ENCODE measurements at places on chromosomes 4 and X.
A peak's percentile ranks its signal among the peaks of the same experiment; 100 is the strongest.

DNA sequence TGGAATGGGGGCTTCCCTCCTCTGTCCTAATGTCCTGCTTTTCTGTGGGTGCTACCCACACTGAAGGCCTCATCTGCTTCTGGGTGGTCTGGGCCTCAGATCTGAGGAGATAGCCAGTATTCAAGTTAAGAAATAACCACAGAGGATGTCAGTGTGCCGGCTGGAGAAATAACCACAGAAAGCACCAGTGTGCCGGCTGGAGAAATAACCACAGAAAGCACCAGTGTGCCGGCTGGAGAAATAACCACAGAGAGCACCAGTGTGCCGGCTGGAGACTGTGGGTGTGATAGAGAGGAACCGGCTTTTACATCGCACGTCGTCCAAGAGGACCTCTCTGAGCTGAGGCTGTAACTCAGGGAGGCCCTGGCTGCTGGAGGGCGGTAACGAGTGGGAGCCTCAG lies 65.7 kb upstream of the PSAPL1 start:
- no peak for DNase-seq

- no peak for DNase-seq
Observed at GRCh38 chr4:43332052-43332425, 439.5 kb downstream of the GRXCR1 start.

- peak; percentile 26 for DNase-seq
Observed at GRCh38 chrX:151177141-151178027, 1.0 kb downstream of the GPR50 start.

GRCh38 chrX:131792789-131793462 lies 230.2 kb upstream of the STK26 start:
- DNase-seq, result peak; percentile 59

- no peak for DNase-seq
Observed at GRCh38 chr4:167111622-167112021, 122.7 kb downstream of the SPOCK3 start.

DNA sequence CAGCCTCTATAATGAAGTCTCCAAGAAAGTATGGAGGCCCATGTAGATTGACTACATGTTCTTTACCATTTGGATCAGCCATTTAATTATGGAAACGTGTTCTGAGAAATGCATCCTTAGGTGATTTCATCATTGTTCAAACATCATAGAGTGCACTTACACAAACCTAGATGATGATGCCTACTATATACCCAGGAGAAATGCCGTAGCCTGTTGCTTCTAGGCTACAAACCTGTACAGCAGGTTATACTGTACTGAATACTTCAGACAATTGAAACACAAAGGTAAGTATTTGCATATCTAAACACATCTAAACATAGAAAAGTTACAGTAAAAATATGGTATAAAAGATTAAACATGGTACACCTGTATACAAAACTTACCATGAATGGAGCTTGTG lies 186.5 kb upstream of the FSTL5 start:
- no peak for DNase-seq

DNA sequence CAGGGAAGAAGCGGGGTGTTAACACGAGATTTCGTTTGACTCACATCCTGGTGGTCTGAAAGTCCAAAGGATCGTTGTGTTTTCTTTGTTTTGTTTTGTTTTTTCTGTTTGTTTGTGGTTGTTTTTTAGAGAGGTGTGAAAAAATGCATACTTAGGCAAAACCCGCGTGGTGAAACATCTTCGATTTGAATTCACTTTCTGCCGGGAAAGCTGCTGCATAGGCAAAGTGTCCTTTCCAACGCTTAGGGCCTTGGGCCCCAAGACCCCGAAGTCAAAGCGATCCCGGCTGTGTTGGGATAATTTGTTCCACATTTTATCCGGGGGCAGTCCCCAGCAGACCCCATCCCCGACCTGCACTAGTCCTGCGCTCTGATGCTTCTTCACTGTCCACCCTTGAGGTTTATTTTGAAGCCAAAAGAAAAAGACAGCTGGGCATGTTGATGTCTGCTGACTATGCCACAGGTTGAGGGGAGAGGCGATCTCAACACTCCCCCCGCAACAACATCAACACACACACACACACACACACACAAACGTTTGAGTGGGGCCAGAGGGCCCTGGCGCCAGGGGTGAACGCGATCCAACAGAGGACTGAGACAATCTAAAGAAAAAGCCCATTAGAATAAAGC lies 2.0 kb downstream of the MSX1 start:
- no peak for DNase-seq

- peak; percentile 46 for DNase-seq
Observed at GRCh38 chrX:140712413-140713173, 3.0 kb downstream of the LINC00632 start.

DNA sequence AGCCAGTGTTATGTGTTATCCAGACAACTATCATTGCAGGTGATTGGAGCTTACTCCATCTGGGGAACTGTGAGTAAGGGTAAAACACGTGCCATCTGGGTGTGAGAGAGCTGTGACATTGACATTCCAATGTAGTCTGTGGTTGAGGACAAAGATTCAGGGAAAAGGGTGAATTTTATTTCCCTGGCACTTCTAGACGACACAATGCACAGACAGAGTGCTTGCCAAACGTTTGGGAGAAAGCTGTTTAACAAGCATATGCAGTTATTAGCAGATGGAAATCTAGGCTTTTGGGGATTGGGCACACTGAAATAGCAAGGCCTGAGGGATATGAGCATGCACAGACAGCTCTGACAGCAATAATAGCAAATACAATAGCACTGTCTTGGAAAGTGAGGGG lies 21.3 kb upstream of the CTSO start:
- DNase-seq, result no peak

GRCh38 chrX:49838374-49838773 lies 9.3 kb downstream of the PAGE4 start:
- peak; percentile 51 for DNase-seq

- no peak for DNase-seq
Observed at GRCh38 chrX:81082649-81083048, 119.1 kb downstream of the HMGN5 start.

- DNase-seq, result no peak
Observed at GRCh38 chr4:48891028-48891619, 15.4 kb downstream of the OCIAD2 start.

DNA sequence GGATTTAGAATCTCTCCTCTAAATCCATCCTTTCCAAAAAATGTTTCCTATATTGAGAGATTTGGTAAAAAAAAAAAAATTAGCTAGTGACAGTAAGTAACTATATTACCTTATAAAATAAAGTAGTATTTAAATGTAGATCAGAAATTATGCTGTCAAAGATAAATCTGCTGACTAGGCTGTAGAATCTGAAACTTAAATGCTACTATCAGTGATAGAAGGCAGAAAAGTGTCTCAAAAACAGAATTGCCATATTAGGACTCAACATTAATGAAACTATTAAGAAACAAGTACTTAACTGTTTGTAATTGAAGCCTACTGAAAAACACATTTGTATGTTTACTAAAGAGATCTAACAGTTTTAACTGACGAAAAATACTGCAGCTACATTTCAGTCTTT lies 8.3 kb downstream of the TAF9B start:
- no peak for DNase-seq

DNA sequence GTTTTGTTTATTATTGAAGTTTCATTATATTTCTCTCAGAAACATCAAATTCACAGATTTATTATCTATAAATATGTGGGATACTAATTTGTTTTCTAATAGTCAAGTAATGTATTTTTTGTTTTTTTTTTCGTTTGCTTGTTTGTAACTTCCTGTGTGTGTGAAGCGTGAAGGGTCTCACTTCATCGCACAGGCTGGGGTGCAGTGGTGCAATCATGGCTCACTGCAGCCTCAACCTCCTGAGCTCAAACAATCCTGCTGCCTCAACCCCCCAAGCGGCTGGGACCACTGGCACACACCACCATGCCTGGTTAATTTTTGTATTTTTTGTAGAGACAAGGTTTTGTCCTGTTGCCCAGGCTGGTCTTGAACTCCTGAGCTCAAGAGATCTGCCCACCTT lies 55.1 kb downstream of the SH3RF1 start:
- no peak for DNase-seq

DNA sequence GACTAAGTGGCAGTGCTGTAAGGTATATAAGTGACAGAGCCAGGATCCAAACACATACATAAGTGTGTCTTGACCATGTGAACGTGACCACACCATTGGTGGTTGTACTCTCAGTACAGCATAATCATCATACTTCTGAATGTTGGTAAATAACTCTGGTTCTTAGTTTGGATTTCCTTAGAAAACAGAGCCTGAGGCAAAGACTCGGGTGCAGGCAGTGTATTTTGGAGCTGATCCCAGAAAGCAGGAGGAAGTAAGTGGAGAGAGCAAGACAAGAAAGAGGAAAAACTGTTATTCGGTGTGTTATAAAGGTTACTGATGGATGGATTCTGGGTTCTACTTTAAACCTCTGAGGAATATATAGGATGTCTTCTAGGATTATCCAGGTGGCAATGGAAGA lies 127.9 kb downstream of the SLC39A8 start:
- DNase-seq, result no peak

DNA sequence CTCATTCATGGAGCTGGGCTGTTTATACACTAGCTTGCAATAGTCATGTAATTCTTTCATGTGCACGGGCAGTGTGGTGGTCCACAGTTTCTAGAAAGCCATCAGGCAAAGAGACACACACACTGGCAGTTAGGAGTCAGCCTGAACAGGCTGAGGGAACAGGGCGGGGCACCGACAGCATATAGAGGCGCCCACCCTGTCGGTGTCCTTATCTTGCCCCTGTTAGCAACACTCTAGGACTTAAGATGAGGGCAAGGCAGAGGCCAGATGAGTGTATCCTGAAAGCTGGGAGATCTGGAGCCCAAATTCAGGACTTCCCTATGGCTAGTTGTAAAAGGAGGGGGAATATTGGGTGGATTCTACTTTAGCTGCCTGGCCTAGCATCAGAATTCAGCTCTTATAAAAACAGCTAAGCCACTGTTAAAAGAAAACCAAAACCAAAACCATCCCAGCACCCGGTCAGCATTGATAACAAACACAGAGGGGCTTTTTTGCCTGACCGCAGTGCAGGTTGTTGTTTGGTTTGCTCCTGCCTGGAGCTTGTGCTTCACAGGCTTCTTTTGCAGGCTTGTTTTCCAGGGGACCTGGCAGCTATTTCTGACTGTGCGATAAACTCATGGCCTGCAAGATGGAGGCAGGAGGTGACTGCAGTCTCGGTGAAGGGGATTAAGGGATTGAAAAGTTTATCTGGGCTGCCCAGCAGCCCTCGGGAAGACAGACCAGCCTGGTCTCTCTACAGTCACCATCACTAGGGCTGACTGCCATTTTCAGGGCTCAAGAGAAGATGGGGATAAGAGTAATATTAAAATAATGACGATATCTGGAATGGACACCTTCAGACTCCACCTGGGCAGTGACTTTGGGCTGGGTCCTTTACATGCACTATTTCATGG lies 638.9 kb downstream of the MID1IP1 start:
- no peak for DNase-seq

DNA sequence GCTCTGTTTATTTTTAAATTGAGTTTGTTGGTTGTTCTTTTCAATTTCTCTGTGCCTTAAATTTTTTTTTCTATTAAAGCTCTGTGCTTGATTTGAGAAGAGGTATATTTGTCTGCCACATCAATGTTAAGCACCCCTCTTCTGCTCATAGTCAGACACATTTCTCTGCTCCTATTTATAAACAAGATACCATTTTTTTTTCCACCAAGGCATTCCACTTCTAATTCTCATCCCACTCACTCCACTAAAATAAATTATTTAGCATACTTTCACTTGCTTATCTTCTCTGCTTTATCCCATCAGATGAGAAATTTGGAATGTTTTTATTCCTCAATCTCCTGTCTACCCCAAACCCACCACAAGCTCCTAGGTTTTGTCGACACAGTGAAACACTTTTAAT lies 127.0 kb upstream of the PDE5A start:
- DNase-seq, result no peak

DNA sequence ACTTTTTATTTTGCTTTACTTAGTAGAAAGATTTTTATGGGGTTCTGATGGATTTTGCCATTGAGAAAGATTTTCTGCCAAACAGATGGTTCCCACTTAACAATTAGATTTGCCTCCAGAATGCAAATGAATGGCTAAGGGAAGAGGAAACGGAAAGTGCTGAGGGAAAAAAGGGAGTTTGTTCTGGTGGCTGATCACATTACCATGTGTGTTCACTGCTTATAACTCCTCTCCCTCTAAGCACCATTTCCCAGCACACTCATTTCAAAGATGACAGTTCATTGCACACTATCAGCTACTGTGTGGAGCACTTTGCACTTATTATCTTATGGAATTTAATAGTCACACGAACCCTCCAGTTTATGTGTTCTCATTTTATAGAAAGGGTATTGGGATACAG lies 68.0 kb upstream of the GRID2 start:
- no peak for DNase-seq

DNA sequence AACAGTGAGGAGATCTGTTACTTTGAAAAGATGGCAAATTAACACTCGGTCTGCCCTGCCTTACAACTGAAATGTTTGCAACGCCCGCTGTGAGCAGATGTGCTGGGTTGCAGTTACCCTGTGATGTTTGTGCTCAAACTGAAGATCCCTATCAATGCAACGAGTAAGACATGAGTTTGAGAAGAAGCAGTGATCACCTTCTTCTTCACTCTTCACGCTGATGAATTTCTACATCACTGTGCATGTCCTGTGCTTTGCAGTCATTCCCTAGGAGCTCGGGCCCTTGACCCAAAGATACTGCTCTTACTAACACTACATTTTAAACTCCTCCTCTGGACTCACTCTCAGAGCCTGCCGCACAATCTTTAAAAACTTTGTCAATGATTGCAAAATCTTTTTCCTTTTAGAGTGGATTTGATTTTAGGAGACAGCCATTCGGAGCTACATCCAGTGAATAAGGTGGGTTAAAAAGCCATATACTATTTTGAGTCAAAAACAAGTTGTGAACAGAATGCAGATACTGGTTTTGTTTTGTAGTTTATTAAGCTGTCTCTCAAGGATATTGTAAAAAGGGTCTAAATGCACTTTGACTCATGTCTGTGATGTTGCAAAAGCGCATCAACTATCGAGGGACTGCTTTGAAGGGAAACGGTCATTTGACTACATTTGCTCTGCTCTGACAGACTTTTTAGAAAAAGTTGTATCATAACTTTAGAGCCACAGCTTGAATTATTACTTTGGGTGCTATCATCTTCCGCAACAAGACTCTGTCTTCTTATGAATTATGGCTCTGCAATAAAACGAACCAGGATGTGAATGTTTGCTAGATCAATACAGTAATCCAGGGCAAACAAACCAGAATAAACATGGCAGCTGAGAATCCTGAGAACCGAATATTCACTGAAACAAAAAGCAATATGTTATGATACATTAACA lies 5.7 kb upstream of the RHOH start:
- DNase-seq, result no peak

DNA sequence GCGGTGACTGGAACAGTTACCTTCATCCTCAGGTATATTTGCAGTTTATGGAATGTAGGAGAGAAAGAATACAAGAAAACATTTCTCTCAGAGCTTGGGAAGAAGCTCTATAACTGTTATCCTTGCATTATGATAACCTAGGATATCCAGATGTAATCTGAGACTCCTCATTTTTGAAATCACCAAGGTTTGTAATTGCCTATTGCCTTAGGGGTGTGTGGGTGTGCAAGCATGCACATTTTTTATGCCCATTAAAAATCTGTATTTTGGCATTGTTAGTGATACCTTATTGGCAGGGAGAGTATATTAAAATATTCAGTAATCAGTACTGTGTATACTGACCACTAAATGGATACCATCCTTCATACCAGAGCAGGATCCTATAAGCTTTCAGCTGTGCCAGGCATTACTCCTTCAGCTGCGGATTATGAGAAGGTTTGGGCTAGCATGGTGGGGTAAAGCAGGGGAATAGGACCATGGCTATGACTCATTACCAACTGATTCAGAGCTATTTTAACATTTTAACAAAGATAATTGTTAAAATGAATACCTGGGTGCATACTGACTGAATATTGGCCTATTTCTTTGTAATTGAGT lies 8.3 kb downstream of the SEC24B start:
- DNase-seq, result no peak
